ENCODE measurements at places on chromosomes 16 and 17. TPM values are rescaled to one million over a fixed set of nuclear protein-coding genes. Genes with fewer than 3 reads are reported as not detected.

The PRDM7 gene
- total RNA-seq = not detected

The CRYBA1 gene
- total RNA-seq = not detected

The CMTM2 gene
- total RNA-seq = not detected

The CD7 gene
- 0.37 TPM for total RNA-seq

GRCh38 chr17:46000757-46001156 is 1.7 kb downstream of the STH start:
- no peak for DNase-seq

- DNase-seq = no peak
Observed at GRCh38 chr17:59699218-59699617, 8.0 kb downstream of the PTRH2 start.

- no peak for DNase-seq
Observed at GRCh38 chr17:73690676-73691075, 46.4 kb upstream of the SDK2 start.

GRCh38 chr17:36743130-36743529 is 141.7 kb downstream of the MRM1 start:
- no peak for DNase-seq

- no peak for DNase-seq
Observed at GRCh38 chr16:65961476-65962143, 404.9 kb upstream of the CDH5 start.

- no peak for DNase-seq
Observed at GRCh38 chr16:55189224-55189623, 134.8 kb upstream of the IRX6 start.

- no peak for DNase-seq
Observed at GRCh38 chr17:9531034-9531433, 44.6 kb downstream of the STX8 start.

GRCh38 chr17:39867084-39867879 is 720 bp upstream of the ZPBP2 start:
- no peak for DNase-seq

GRCh38 chr16:73058616-73059409 is 10.9 kb upstream of the ZFHX3 start:
- no peak for DNase-seq

- DNase-seq = no peak
Observed at GRCh38 chr17:68294196-68294555, 2.9 kb downstream of the ARSG start.

DNA sequence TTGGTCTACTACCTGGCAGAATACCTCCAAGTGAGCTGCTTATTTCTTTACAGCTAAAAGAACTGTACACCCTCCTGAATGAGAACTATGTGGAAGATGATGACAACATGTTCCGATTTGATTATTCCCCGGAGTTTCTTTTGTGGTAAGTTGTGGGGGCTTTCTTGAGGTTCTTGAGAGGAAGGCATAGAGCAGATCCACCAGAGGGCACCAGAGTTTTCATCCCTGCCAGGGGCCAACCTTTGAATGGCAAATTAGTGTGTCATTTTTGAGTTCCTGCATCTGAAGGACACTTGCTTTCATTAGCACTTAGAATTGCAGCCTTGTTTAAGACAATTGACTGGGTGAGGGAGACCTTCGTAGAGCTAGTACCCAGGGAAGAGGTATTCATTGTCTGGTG is 35.0 kb downstream of the NMT1 start:
- DNase-seq = peak; percentile 44

DNA sequence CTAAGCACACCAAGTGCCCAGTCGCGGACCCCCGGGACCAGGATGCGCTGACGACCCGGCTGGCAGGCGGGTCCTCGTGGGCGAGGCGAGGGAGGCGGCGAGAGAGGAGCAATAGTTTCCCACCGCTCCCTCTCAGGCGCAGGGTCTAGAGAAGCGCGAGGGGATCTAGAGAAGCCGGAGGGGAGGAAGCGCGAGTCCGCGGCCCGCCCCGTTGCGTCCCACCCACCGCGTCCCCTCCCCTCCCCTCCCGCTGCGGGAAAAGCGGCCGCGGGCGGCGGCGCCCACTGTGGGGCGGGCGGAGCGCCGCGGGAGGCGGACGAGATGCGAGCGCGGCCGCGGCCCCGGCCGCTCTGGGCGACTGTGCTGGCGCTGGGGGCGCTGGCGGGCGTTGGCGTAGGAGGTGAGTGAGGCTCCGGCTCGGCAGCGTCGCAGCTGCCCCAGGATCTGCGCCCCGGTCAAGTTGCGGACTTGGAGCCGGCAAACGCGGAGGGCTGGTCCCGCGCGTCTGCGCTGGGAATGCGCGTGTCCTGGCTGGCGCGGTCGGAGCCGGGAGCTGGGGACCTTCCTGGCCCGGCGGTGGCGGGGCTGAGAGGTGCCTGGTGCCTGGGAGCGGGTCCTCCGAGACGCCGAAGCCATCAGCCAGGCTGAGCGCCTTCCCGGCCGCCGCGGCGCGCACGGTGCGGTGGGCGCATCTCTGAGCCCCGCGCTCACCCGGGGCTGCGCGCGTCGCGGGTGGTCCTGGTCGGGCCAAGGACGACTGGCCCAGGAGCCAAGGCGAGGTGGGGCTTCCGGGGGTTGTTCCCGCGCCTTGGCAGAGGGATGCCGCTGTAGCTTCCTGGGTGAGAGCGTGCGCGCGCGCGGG is at the start of gene ITGB3:
Gene ITGB3, plus strand, starts transcription at position 287 of the 862 bp plus-strand sequence. Its CDS starts 35 bp downstream, at position 322.
- DNase-seq = peak; percentile 88

Data from Caco-2 (cell line).